ENCODE measurements at places on chromosomes 16 and 17. TPM values are rescaled to one million over a fixed set of nuclear protein-coding genes. Genes with fewer than 3 reads are reported as not detected.

DNA sequence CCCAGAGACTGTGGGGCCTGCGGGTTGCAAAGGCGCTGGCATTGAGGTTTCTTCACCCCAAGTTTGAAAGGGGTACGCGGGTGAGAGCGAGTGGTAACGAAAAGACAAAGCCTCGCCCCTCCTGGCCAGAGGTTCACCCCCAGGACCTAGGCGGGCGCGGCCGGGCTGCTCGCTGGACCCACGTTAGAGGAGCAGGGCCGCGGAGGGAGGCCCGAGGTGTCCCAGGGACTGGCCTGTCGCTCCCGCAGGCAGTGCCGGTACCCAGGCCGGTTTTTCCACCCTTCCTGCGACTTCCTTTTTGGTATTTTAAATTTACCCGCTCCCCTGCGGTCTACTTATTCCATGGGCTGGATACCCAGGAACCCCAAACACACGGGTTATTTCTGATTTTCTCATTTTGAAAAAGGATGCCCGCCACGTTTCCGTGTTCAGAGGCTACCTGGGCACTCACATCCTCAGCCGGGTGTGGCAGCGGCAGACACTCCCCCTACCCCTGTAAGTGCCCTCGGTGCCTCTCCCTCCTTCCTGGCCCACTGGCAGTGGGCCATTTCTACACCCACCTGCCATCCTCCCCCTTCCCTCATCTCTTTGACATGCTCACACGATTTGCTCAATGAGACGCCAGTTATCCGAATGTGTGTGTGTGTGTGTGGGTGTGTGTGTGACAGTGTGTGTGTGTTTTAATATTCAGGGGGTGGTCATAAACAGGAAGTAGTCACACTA, 1.6 kb upstream of the FOXL1 start:
- no peak for DNase-seq

GRCh38 chr16:84548971-84549844, 44.7 kb upstream of the MEAK7 start:
- no peak for DNase-seq

- DNase-seq: no peak
Measured at GRCh38 chr17:53462393-53462811, 360.3 kb upstream of the KIF2B start.

DNA sequence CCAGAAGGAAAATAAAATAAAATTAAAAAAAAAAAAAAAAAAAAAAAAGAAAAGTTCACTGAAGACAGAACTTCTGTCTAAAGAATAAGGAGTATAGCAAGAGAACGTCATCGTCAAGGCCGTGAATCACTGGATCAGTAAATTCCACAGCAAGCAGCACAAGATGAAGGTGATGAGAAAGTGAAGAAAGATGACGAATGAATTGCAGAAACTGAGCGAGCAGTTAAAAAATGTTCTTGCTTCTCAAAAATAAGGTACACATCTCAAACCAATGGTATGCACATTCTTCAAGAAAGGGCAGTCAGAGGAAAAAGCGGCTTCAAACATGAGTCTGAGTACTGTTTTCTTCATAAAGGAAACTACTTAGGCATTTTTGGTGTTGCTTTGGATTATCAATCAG, 104.7 kb downstream of the SMG6 start:
- no peak for DNase-seq

DNA sequence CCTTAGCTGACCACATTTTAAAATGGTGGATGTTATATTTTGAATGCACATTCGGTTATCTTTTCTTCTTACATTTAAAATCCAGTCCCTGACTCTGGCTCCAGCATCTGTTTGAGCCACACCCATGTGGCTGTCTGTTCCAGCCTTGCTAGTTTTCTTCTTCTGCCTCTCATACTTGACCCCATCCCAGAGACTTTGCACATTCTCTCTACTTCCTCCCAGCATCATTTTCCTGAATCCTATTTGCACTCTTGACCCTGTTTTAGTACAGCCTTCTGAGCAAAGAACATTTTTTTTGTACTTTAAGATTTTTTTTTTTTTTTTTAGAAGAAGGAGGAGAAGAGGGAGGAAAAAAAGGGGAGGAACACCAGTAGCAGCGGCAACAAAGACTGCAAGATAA, 23.3 kb upstream of the MAF start:
- DNase-seq: no peak

GRCh38 chr16:28596115-28596630, 677 bp downstream of the SULT1A2 start:
- DNase-seq: no peak

- no peak for DNase-seq
Measured at GRCh38 chr17:83067071-83067717, 12.2 kb upstream of the METRNL start.

DNA sequence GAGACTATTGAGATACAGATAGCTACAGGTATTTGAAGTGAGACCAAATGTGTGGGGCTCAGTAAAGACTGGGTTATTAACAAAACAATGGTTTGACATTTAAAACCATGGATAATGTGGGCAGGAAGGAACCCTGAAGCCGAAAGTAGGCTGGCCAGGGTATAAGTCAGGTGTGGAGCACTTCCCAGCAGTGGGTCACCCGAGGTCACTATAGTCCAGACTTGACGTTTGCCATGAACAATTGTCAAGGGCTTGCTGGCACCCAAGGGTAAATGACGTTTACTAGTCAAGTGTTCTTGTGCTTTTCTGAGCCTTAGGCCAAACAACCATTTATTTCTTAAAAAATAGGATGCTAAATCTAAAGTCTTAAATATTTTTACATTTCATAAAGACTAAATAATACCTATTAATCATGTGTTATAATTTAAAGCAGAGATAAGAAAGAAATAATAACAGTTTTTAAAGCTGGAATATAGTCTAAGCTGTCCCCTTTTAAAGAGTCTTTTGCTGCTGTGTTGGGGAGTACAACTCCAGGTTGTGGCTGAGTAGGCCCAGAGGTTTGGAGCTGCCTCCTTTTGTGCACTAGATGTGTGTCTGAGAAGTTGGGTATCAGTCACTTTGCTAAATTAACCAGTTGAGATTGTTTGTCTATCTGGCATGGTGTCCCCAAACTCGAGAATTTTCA, 15.7 kb downstream of the ALDH3A2 start:
- no peak for DNase-seq

DNA sequence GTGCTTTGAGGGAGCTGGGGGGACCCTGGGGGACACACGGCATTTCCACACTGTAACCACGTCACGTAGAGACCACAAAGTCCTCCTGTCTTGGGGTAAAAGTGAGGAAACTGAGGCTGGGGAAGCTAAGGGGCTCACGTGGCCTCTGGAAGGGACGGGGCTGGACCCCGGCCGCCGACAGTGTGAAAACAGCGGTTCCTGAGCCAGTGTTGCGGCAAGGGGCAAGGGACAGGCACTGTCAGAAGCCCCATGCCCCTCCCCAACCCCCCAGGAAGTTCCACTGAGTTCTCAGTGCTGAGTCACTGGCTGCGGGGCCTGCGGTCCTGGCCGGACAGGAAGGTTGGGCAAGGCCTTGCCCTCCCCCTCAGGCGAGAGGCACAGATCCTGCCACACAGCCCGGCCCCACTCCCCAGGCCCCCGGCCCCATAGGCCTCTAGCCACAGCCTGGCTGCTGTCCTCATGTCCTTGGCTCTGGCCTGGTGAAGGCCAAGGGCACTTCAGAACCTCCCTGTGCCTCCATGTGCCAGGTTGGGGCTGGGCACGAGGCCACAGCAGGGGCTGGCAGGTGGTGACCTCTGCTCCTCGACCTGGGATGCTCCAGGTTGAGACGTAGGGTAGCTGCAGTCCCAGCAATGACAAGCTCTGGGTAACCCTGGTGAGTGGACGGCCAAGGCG, 5.0 kb upstream of the CCDC57 start:
- DNase-seq: no peak

GRCh38 chr17:16477255-16477654, 14.7 kb downstream of the LRRC75A start:
- peak; percentile 46 for DNase-seq

GRCh38 chr17:20173091-20173490, 163.9 kb downstream of the SPECC1 start:
- no peak for DNase-seq

GRCh38 chr17:55726440-55726839, 3.8 kb upstream of the TMEM100 start:
- peak; percentile 49 for DNase-seq

GRCh38 chr17:42329025-42329976, 41.0 kb downstream of the STAT5A start:
- DNase-seq: no peak

DNA sequence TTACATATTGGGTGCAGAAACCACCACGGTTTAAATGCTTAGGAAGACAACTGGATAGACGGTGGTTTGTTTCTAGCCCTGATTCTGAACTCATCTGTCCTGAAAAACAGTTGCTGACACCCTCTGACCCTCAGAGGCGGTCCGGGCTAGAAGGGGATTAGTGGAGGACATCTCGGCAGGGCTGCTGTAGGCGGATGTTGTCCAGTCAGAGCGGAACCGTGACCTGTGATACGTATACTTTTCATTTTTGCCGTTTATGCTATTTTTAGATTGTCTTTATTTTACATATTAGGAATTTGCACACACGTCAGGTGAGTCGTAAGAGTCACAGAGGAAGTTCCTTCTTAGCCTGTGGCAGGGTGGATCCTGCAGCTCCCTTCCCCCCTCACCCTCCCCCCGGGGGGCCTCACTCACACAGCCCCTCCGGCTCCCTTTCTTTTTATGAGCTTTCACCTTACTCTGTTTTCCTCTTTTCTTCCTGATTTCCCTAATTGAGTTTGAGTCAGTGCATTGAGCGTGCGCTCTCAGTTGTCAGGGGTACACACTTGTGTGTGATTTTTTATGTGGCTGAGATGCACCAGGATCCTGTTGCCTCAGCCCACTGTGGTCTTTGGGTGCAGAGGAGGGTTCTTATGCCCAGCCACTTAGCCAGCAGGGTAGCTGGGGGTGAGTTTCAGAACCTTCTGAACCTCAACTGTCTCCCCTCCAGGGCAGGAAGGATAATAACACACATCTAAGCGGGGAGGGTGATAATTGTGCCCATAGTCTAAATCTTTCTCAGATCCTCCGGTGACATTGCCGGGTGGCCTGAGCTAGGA, 211.1 kb upstream of the CHMP6 start:
- DNase-seq: no peak

GRCh38 chr16:67255553-67256221, 6.9 kb downstream of the SLC9A5 start:
- no peak for DNase-seq

DNA sequence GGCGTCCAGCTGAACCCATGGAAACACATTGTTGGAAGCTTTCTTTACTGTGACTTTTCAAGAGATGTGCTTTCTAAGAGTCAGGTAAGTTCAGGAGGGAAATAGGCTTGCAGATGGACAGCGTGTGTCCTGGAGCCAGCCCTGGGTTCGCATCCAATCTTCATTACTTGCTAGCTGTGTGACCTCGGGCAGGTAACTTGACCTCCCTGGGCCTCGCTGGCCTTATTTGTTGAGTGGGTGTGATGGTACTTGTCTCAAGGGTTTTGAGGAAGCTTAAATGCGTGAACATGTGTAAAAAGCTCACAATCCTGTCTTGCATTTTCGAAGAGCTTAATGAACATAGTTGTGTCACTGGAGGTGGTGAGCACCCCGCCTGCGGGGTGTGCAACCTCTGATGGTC, 11.8 kb downstream of the ADGRG1 start:
- no peak for DNase-seq

DNA sequence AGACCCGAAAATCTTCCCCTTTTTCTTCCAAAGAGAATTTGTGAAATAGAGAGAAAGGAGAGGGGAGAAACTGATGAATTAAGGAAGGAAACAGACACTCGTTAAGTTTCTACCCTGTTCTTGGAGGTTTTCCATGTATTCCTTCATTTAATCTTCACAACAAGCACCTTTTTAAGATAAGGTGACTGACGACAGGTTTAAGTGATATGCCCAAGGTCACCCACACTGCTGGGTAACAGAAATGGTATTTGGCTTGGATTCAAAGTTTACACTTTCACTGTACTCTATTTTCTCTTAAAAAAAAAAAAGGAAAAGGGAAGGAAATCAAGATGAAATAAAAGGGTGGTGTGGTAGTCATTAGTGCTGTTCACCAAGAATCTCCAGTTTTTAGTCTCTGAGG, 33.5 kb upstream of the TOX3 start:
- no peak for DNase-seq

Gene CCL5
- total RNA-seq: 14.9 TPM

Gene SLFN14
- total RNA-seq: not detected

Gene DBNDD1
- 21.2 TPM for total RNA-seq

Gene ZNF267
- total RNA-seq: 15.8 TPM

Gene PERCC1
- total RNA-seq: not detected

Gene TBC1D24
- 20.6 TPM for total RNA-seq

Gene KRT28
- not detected for total RNA-seq

Gene ITGAX
- total RNA-seq: 16.1 TPM

Gene BRD7
- total RNA-seq: 59.1 TPM

Gene TBC1D3G
- not detected for total RNA-seq

Gene TEDC2
- 0.60 TPM for total RNA-seq

Gene RAB37
- 5.1 TPM for total RNA-seq

All from mucosa of gallbladder (tissue), 1 donor.